ENCODE measurements at places on chromosomes 5 and 9. TPM values are rescaled to one million over a fixed set of nuclear protein-coding genes. Genes with fewer than 3 reads are reported as not detected.
A peak's percentile ranks its signal among the peaks of the same experiment; 100 is the strongest.

- DNase-seq: no peak
These were observed 6.6 kb upstream of the ERMP1 start for GRCh38 chr9:5839572-5839902.

DNA sequence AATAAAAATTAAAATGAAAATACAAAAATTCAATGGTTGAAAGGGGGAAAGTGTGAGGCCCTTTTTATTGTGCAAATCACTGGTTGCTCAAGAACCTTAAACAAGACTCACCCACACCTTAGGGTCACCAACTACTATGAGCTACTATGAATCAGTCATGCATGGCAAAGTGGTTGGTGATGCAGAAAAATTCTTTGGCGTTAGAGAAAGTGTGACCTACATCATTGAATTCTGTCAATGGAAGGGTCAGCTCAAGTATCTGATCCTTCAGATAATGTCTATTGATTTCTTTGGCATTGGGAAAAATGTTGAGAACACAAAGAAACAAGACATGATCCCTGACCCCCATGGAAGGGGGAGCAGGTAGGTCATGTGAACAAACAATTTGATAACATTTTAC lies 149.7 kb upstream of the ADCY2 start:
- DNase-seq: no peak

GRCh38 chr5:53917095-53917494 lies 356.7 kb downstream of the NDUFS4 start:
- no peak for DNase-seq

GRCh38 chr9:5552301-5552700 lies 42.0 kb downstream of the PDCD1LG2 start:
- no peak for DNase-seq

- DNase-seq: peak; percentile 8
These were observed 883 bp upstream of the RNF145 start for GRCh38 chr5:159210210-159210661.

DNA sequence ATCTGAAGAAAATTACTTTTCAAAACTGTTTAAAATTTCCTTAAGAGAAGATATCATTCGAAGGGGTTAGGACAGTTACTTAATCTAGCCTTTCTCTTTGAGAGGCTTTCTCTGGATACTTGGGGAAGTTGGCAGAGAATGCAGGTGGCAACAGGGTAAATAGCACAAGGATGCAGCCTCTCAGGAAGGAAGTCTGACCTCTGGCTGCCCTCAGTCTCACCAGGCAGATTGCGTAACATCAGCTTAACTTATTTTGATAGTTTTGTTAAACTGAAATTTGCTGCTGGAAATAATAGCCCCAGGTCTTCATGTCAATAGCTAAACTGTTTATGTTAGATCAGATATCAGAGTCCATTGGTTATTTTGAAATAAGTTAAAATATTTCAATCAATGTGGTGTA lies 20.4 kb downstream of the CCDC192 start:
- DNase-seq: no peak

GRCh38 chr5:181221792-181222629 lies 1.1 kb upstream of the TRIM41 start:
- DNase-seq: peak; percentile 92

GRCh38 chr9:92191801-92192200 lies 76.6 kb upstream of the SPTLC1 start:
- no peak for DNase-seq

DNA sequence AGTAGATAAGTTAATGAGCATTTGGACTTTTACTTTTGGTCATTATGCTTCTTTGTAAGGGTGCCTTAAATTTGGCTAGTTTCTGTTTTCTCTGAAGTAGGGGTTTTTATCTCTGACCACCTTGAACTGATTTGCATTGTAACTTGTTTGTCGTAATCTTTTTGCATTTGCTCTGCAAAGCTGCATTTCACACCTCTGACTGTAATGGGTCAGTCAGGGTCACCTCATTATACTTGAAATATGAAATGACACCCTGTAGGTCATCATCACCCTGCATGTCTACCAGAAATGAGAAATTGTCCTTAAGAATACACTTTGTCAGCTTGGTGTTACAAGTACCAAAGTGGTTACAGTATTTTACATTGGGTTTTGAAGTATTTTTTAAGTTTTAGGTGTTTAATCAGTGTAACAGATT lies 74.0 kb downstream of the KCNN2 start:
- no peak for DNase-seq

SCGB3A1 gene
- 1.7 TPM for total RNA-seq

SLC27A6 gene
- total RNA-seq: not detected

OR5C1 gene
- not detected for total RNA-seq

CLIC3 gene
- total RNA-seq: not detected

TNPO1 gene
- 131 TPM for total RNA-seq

SOHLH1 gene
- not detected for total RNA-seq

Data from activated naive CD8-positive, alpha-beta T cell treated with anti-CD3 and anti-CD28 coated beads for 36 hours (primary cell).